ENCODE measurements at places on chromosomes 3 and 15. TPM values are rescaled to one million over a fixed set of nuclear protein-coding genes. Genes with fewer than 3 reads are reported as not detected.

DNA sequence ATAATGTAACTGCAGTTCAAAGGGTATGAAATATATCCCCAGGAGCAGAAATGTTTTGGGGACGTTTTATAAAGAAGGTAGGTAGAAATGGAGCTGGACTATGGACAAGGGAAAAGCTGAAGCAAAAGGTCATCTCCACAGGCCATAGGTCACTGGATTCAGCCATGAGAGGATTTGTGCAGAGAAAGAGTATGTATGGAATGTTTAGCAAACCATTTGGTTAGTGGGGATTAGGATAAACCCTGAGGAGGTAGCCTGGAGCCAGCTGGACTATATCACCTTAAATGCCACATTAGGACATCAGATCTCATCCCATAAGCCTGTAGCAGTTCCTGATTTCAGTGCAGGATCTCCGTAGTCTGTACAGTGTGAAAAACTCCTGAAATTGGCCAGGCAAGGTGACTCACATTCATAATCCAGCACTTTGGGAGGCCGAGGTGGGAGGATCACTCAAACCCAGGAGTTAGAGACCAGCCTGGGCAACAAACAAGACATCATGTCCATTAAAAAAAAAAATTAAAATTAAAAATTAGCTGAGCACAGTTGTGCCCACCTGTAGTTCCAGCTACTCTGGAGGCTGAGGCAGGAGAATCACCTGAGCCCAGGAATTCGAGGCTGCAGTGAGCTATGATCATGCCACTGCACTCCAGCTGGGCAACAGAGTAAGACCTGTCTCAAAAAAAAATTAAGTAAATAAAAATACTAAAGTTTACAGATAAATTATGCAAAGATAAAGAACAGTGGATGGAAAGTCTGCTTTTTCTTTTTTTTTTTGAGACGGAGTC, 4.7 kb downstream of the IP6K1 start:
- no peak for DNase-seq

- no peak for DNase-seq
Measured at GRCh38 chr3:39362192-39362591, 21.0 kb upstream of the SLC25A38 start.

GRCh38 chr15:31328428-31328968, 1.9 kb downstream of the KLF13 start:
- DNase-seq, result no peak

The CPNE9 gene
- polyA plus RNA-seq, result 0.14 TPM

The FGF12 gene
- 7.5 TPM for polyA plus RNA-seq

Measured in right renal cortex interstitium (tissue), 3 donors.